ENCODE measurements at places on chromosomes 11 and 22.

DNA sequence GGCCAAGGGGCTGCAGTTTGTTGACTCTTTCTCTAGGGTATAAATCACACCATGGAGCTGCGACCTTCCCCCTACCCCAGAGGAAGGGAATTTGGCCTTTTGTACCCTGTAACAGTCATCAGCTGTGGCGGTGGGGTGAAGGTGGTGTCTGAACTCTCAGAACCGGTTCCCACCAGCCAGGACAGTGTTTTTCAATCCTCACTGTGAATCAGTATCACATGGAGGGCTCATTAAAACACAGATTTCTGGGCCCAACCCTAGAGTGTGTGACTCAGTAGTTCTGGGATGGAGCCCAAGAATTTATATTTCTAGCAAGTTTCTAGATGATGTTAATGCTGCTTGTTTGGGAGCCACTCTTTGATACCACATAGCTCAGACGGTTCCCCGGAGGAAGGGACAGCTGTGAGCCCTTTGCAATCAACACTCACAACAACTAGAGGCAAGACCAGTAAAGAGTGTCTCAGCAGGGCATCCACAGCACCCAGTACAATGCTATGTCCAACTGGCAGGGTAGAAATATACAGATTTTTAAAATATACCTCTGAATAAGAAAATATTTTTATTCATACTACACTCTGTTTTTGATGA, 43.9 kb upstream of the FAT3 start:
- no peak for DNase-seq

DNA sequence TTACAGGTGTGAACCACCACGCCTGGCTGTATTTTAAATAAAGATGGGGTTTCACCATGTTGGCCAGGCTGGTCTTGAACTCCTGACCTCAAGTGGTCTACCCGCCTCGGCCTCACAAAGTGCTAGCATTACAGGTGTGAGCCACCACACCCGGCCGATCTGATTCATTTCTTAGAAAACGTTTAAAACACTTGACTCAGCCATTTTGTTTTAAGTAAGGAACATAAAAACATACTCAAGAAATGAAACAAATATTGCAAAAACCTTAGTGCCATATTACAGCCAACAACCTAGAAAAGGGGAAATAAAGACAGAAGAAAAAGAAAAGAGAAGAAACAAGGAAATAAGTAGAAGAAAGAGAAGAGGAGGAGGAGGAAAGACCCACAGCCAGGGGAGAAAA, 17.4 kb downstream of the LRFN4 start:
- DNase-seq = peak; percentile 16

- no peak for DNase-seq
These were observed 120.8 kb downstream of the CTTN start for GRCh38 chr11:70519117-70519516.

GRCh38 chr11:34284811-34285481, 72.9 kb downstream of the ABTB2 start:
- no peak for DNase-seq

DNA sequence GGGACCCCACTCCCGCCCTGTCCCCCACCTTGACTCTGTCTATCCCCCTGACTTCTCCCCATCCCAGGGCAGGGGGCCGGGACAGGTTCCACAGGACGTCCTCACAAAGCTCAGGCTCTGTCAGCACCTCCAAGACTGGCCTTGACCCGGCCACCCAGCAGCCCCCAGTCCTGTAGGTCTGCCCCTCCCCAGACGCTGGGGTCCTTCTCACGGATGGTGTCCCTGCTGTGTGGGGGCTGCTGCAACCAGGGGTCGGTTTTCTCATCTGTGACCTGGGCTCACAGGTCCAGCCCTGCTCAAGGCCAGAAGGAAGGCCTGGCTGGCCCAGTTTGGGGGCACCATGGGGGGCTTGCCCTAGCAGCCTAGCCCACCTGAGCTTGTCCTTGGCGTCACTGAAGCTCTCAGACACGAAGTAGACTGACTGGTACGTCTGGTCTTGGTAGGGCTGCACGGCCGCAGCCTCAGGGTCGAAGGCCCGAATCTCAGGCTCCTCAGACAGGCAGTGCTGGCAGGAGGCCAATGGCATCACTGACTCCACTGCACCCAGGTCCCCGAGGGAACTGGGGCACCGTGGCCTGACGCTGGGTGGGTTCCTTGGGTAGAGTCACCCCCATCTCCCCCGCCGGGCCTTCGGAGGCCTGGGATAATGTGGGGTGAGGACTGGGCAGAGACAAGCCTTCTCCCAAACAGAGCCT, 4.0 kb upstream of the INS start:
- no peak for DNase-seq
